ENCODE measurements at places on chromosomes 12 and 14.

GRCh38 chr12:8907513-8907912, 6.8 kb upstream of the PHC1 start:
- no peak for DNase-seq

GRCh38 chr12:1896964-1897363, 21.5 kb downstream of the CACNA2D4 start:
- no peak for DNase-seq

DNA sequence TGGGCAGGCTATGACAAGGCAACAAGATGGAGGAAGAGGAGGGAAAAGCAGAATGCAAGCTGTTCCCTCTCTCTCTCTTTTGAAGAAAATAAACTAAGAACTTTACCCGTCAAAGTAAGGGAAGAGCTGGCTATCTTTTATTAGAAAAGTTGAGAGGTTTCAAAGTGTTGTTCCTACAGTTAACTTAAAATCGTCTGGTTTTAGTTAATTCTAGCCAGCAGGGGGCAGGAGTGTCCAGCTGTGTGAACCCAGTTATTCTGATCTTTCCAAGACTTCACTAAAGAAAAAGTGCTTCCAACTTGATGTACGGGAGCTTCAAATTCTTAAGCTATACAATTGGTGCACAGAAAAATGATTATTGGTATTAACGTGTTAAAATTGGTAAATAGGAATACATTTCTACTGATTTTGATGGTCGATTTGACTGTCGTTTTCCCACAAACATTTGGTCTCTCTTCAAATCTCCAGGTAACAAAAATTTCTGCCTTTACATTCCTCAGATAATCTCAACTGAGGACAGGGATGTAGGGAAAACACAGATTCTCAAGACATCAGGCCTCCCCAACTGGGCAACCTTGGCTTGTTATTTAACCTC, 28.4 kb upstream of the MON2 start:
- peak; percentile 37 for DNase-seq

DNA sequence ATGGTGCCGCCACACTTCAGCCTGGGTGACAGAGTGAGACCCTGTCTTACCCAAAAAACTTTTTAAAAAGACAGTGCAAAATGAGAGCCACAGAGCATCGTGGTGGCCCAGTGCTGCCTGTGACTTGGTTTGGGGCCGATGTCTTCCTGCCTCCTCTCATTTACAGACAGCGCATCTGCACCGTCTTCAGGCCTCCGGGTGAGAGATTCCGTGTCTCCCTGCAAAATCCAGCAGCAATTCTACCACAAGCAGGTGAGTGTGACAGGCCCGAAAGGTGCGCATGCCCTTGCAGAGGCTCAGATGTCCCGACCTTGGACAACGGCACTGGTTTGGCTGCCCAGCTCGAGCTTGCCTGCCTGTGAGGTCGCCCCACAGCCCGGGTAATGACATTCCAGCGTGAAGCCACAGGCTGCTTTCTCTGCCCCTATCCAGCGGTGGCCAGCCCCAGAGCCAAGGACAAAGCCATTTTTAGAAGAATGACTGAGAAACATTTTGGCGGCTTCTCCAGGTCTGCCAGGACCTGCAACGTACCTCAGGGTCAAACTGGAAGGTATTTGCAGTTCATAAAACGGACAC, 70.3 kb upstream of the RFLNA start:
- no peak for DNase-seq

Data from AML-193 (cell line).